T-cell (primary cell): ENCODE measurements at places on chromosomes 4 and X. TPM values are rescaled to one million over a fixed set of nuclear protein-coding genes. Genes with fewer than 3 reads are reported as not detected.

DNA sequence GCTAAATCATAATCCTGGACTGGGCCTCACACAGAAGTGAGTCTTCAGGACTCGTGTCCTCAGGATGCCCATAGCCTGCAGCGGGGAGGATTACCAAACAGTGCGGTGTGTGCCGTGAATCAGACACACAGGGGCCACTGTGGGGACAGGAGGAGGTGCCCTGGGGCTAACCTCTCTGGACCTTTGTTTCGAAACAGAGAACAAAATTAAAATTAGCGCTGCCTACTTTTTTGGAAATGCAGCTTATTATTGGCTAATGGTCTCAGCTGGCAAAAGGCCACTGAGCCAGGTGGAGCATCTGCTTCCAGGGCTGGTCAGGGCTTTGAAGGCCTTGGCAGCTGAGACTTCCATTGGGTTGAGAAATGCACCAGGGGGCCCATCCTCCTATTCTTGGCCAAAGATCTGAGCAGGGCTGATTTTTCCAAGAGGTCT lies 236.2 kb downstream of the EVC2 start:
- no peak overlapping the region for H3K27ac ChIP-seq
- DNase-seq: no peak
- no peaks in the 10 kb centered on the region for H3K27me3 ChIP-seq
- H3K4me1 ChIP-seq: no peaks in the 10 kb centered on the region

GRCh38 chrX:7996414-7996813 lies 69.2 kb upstream of the PNPLA4 start:
- no peaks in the 10 kb centered on the region for H3K36me3 ChIP-seq
- no peaks in the 10 kb centered on the region for H3K27me3 ChIP-seq
- no peak for DNase-seq
- no peak overlapping the region for H3K4me3 ChIP-seq
- H3K27ac ChIP-seq: no peak overlapping the region

- peak overlapping the region; percentile 95 for H3K27ac ChIP-seq
- DNase-seq: peak; percentile 89
- peak overlapping the region; percentile 30 for H3K4me3 ChIP-seq
- H3K36me3 ChIP-seq: no peaks in the 10 kb centered on the region
- H3K4me1 ChIP-seq: peaks cover 65% of the 10 kb centered on the region
- no peaks in the 10 kb centered on the region for H3K27me3 ChIP-seq
Observed at GRCh38 chr4:40309250-40309774, 25.8 kb upstream of the CHRNA9 start.

DNA sequence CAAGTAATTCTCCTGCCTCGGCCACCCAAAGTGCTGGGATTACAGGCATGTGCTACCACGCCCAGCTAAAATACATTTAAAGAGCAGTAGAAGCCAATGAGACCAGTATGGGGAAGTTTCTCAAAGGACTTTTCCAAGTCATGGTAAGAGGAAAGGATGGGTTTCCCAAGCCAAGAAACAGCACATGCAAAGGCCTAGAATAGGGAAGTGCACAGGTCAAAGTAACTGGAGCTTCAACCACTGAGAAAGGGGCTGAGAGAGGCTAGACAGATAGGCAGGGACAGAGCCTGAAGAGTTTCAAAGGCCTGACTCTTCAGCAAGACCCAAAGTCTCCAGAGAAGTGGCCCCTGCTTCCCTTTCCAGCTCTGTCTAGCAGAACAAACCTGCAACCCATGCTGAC lies 162.1 kb downstream of the CORIN start:
- no peak overlapping the region for H3K27ac ChIP-seq
- H3K4me3 ChIP-seq: no peak overlapping the region
- no peaks in the 10 kb centered on the region for H3K36me3 ChIP-seq

DNA sequence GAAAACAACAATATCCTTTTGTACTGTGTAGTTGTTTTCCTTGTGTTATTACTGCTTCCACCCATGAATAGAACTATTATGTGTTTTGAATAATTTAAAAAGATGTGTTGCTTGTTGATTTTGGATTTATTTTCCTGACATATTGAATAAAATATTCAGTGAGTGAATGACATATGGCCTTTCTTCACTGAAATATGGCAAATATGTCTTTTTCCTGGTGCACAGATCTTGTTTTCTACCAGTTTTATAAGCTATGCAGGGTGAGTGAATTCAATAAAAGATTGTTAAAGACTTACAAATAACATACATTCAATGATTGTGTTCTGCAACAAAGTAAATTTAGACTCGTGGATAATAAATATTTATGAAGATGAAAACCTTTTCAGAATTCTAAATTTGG lies 1216.3 kb upstream of the ADGRL3 start:
- H3K27ac ChIP-seq: no peak overlapping the region
- no peak for DNase-seq
- H3K36me3 ChIP-seq: no peaks in the 10 kb centered on the region
- no peaks in the 10 kb centered on the region for H3K4me1 ChIP-seq
- H3K27me3 ChIP-seq: no peaks in the 10 kb centered on the region

- peaks cover 2% of the 10 kb centered on the region for H3K27me3 ChIP-seq
- no peaks in the 10 kb centered on the region for H3K36me3 ChIP-seq
- no peak for DNase-seq
- H3K4me1 ChIP-seq: no peaks in the 10 kb centered on the region
Observed at GRCh38 chrX:100424012-100424411, 13.9 kb upstream of the PCDH19 start.

DNA sequence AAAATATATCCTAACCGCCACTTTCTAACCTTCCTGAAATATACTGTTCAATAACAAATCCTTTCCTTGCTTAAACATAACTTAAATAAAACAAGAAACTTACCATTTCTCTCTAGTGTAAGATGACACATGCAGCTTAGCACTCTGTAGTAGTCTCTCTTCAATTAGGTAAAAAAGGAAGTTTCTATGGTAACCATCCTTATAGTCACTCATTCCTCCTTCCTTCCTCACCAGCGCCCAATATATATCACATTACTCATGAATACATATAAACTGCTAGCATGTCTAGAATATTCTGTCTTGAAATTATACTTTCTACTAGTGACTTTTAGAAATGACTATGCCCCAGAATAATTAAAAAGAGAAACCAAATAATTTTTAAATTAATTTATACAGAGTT lies 112.2 kb downstream of the SNCA start:
- H3K36me3 ChIP-seq: no peaks in the 10 kb centered on the region
- DNase-seq: no peak
- H3K4me1 ChIP-seq: no peaks in the 10 kb centered on the region

- H3K4me3 ChIP-seq: no peak overlapping the region
- no peaks in the 10 kb centered on the region for H3K27me3 ChIP-seq
- no peak overlapping the region for H3K27ac ChIP-seq
- H3K36me3 ChIP-seq: no peaks in the 10 kb centered on the region
- no peak for DNase-seq
Observed at GRCh38 chrX:147680251-147680650, 231.5 kb upstream of the FMR1 start.

DNA sequence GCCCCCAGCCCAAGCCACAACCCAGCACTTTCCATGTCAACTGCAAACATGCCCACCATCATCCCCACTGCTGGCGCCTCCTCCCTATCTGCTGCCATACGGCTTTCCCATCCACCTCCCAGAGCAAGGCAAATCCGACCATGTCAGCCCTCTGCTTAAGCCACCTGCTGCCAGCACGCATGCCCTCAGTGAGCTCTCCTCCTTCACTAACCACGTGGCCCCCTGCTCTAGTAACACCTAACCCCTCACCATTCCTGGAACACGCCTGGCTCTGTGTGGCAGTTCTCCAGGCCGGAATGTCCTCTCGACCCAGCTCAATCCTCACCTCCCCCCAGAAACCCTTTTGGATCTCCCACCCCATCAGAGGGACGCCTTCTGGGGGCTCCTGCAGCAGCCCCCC lies 17.4 kb downstream of the BCAP31 start:
- H3K36me3 ChIP-seq: peaks cover 34% of the 10 kb centered on the region
- H3K27me3 ChIP-seq: no peaks in the 10 kb centered on the region
- peaks cover 8% of the 10 kb centered on the region for H3K4me1 ChIP-seq
- no peak for DNase-seq
- H3K27ac ChIP-seq: no peak overlapping the region

DNA sequence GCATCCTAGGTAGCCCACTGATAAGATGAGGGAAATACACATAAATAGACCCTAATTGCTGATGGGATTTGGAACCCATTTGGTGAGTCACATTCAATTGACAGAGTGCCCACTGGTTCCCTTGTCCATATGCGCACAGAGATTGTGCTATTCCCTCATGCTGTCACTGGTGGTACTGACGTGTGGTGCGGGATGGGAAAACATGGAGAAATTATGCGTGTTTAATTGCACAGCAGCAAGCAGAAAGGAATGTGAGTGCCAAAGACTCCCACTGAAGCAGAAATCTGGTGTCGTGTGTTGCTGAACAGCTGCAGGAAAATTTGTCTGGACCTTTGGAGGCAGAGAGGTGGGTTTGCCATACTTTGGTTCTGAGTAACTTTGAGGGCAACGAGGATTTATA lies 92.2 kb downstream of the NHSL2 start:
- DNase-seq: no peak
- H3K27ac ChIP-seq: no peak overlapping the region
- no peaks in the 10 kb centered on the region for H3K4me1 ChIP-seq
- no peaks in the 10 kb centered on the region for H3K36me3 ChIP-seq
- H3K27me3 ChIP-seq: peaks cover 2% of the 10 kb centered on the region
- H3K4me3 ChIP-seq: no peak overlapping the region

DNA sequence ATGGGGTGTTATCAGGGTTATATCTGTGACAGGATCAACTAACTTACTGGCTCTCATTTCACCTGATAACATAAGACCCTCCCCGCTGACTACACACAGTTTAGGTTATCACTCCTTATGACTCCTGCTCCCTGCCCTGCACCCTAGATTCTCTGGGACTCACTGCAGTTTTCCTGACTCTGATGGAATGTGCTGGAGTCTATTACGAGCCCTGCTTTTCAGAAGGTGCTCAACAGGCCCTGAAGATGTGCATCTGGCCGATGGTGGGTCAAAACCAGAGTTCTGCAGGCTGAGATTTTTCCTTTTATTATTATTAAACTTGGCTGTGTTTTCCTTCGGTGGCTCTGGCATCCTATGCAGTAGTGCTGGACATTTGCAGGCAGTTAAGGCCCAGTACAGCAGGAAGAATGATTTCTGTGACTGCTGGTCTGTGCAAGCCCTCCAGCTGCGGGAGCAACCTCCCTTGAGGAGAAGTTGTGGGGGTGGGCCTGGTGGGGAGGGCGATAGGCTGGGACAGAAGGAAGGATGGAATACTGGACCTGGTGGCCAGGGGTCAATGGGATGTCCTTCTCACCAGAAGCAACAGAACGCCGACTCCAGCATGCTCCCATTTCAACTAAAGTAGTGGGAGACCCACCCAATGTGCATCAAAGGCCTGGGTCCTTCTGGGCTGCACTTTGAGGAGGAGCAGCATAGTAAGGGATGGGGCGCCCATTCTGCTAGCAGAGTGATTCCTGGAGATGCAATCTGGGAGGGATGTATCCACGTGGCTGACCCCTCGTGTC lies 11.0 kb downstream of the SOD3 start:
- no peak for DNase-seq
- H3K36me3 ChIP-seq: no peaks in the 10 kb centered on the region
- H3K4me3 ChIP-seq: no peak overlapping the region
- no peaks in the 10 kb centered on the region for H3K27me3 ChIP-seq
- no peaks in the 10 kb centered on the region for H3K4me1 ChIP-seq

DNA sequence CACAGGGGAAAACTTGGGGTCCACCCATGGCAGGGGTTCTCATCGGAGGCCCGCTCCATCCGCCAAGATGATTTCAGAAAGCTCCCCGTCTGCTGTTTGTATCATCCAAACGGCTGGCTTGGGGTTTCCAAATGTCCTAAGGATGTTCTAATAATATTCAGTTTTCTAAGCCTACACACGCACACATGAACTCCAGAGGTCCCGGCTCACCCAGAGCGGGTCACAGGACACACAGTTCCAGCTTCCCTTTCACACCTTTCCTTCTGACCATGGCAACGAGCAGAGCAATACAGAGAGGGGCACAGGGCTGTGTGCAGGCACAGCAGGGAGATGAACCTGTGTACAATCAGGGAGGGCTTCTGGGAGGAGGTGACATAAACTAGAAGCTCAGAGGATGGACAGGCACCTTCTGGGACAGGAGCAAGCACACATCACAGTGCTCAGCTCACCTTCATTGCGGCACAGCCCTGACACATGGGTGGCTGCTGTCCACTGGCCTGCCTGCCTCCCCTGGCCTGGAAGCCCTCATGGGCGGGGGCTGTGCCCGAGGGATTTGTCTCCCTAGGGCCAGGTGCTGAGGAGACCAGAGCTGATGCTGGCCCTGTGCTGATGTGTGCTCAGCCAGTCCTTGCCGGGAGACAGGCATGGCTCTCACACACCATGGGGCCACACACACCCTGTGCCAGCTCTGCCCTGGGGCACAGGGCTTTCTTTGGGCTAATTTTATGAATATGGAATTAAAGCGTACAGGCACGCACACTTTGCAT lies 44.8 kb downstream of the ABLIM2 start:
- no peak overlapping the region for H3K4me3 ChIP-seq
- no peaks in the 10 kb centered on the region for H3K27me3 ChIP-seq
- no peak overlapping the region for H3K27ac ChIP-seq
- H3K36me3 ChIP-seq: no peaks in the 10 kb centered on the region
- no peaks in the 10 kb centered on the region for H3K4me1 ChIP-seq

DNA sequence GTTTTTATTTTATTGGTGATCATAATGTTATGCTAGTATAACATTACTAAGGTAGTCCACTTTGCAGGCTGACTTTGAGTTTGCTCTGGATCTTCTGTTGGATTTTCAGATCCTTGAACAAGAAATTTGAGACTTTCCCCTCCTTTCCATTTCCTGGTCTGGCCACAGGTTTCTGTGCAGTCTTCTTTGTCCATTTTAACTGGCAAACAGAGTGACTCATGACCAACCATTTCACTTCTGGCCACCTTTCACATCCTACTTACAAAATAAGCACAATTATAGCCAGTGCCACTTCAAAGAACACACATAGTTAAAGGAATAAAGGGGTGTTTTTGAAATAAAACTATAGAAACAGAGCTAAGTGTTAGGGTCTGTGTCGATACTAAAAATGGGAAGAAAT lies 8.4 kb downstream of the ANK2 start:
- no peak overlapping the region for H3K4me3 ChIP-seq
- no peak for DNase-seq
- no peak overlapping the region for H3K27ac ChIP-seq
- no peaks in the 10 kb centered on the region for H3K36me3 ChIP-seq
- no peaks in the 10 kb centered on the region for H3K27me3 ChIP-seq
- no peaks in the 10 kb centered on the region for H3K4me1 ChIP-seq

GRCh38 chr4:183989461-183989860 lies 84.4 kb downstream of the STOX2 start:
- DNase-seq: no peak
- H3K36me3 ChIP-seq: no peaks in the 10 kb centered on the region
- H3K27ac ChIP-seq: no peak overlapping the region
- H3K4me1 ChIP-seq: no peaks in the 10 kb centered on the region
- H3K27me3 ChIP-seq: peaks cover 12% of the 10 kb centered on the region

Gene KLB
- not detected for total RNA-seq

Gene DCAF4L1
- 0.30 TPM for total RNA-seq

Gene CCDC160
- not detected for total RNA-seq

Gene RGN
- not detected for total RNA-seq

Gene CSAG2
- not detected for total RNA-seq

Gene N4BP2
- 24.4 TPM for total RNA-seq

Gene TLR6
- 7.7 TPM for total RNA-seq

Gene RTL3
- not detected for total RNA-seq

Gene PCDH7
- total RNA-seq: 0.07 TPM

Gene SLC10A4
- not detected for total RNA-seq
